ENCODE measurements at places on chromosomes 13 and 19.

GRCh38 chr13:20362484-20363041 is 130.4 kb upstream of the GJB6 start:
- DNase-seq, result no peak

DNA sequence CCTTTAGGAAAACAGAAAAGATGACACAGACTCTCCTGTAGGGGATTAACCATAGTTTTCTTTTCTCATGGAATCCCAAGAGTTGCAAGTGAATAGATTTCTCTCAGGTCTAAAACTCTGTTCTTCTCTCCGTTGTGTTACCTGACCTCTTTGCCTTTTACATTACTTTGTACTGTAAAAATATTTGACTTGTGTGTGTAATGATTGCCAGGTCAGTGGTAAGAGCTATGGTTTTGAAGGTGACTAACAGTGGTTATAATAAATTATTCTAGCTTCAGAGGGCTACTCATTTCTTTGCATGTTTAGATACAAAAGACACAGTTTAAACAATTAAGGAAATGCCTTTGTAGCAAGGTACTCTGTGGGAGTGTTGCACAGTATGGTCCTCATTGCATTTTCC is 23.0 kb upstream of the PSG2 start:
- DNase-seq, result no peak

DNA sequence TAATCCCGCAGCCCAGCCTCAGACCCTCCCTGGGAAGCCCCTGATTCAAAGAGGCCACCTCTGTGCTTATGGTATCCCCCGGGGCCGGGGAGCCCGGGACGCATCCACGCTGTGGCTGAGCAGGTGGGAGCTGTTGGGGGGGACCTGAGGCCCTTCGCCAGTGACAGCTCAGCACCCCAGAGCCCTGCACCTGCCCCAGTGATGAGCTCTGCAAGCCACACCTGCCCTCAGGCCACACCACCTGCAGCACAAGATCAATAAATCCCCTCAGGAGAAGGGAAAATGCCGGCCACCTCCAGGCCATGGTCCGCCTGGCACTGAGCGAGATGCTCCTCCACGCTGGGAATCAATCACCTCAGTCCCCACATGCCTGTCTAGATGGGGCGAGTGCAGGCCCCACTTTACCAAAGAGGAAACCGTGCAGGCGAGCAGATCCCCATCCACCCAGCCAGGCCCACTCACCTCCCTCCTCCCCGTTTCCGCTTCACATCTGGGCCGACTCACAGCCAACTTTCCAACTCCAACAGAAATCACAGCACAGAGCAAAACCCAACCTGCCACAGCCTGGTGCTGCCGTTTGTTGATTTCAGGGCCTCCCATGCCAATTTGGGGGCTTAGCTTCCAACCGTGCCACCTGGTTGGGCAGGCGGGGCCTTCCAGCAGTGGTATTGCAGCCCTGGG is 12.8 kb downstream of the MOB3A start:
- no peak for DNase-seq

- no peak for DNase-seq
Measured at GRCh38 chr19:3687774-3688706, 12.2 kb downstream of the PIP5K1C start.

DNA sequence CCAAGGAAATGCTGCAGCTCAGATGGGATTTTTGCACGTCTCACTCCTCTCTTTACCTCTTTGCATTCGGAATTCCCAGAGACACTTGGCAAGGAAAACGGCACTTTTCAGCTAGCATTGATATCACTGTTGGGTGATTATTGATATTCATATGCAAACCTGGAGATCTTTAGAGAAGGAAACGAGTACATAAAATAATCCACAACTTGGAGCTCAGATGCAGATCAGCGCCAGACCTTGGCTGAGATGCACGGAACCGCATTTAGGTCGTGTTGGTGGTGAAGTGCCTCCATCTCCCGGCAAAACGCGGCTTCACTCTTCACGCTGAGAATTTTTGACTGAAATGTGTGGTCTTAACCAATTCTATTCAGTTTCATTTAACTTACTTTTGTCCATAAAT is 77.2 kb upstream of the ARHGEF7 start:
- no peak for DNase-seq

DNA sequence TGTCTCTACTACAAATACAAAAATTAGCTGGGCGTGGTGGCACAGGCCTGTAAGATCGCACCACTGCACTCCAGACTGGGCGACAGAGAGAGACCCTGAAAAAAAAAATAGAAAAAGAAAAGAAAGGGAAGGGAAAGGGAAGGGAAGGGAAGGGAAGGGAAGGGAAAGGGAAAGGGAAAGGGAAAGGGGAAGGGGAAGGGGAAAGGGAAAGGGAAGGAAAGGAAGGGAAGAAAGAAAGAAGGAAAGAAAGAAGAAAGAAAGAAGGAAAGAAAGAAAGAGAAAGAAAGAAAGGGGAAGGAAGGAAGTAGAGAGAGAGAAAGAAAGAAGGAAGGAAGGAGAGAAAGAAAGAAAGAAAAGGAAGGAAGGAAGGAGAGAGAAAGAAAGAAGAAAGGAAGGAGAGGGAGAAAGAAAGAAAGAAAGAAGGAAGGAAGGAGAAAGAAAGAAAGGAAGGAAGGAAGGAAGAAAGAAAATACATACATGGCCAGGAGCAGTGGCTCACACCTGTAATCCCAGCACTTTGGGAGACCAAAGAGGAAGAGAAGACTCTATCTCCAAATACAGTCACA is 8.1 kb upstream of the SYDE1 start:
- DNase-seq, result no peak

DNA sequence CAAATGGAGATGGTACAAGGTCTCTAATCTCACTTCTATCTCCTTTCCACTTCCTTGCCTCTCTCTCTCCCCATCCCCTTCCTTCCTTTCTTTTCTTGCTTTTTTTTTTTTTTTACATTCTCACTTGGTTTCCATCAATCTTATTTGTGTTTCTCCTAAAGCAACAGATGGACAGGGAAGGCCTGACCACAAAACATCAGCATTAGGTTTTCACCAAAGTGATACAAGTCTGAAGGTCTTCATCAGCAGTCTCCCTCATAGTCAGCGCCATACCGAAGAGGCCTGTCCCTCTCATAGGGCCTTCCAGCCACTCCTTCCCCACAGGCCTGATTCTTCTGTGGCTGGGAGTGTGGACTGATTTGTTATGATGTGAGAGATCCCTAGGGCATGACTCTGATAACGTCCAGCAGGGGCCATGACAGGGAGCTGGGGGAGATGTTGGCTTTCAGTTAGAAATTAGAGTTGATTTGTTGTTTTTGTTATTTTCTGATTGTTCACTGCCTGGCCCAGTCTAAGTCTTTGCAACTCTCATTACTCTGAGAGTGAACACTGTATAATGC is 158.7 kb downstream of the SLC7A1 start:
- DNase-seq, result no peak
